ENCODE measurements at places on chromosomes 13 and 19. TPM values are rescaled to one million over a fixed set of nuclear protein-coding genes. Genes with fewer than 3 reads are reported as not detected.

ZNF626 gene
- total RNA-seq, result 18.6 TPM

GRCh38 chr19:54208784-54209057 lies 8.1 kb downstream of the RPS9 start:
- no peak for DNase-seq

- no peak for DNase-seq
Measured at GRCh38 chr19:39128516-39129079, 3.0 kb downstream of the PAK4 start.

VSTM2B gene
- 0.62 TPM for total RNA-seq

GRCh38 chr13:112071102-112071722 lies 4.3 kb downstream of the SOX1 start:
- no peak for DNase-seq
